GM12891 (cell line): ENCODE measurements at places on chromosomes 16 and 17.

DNA sequence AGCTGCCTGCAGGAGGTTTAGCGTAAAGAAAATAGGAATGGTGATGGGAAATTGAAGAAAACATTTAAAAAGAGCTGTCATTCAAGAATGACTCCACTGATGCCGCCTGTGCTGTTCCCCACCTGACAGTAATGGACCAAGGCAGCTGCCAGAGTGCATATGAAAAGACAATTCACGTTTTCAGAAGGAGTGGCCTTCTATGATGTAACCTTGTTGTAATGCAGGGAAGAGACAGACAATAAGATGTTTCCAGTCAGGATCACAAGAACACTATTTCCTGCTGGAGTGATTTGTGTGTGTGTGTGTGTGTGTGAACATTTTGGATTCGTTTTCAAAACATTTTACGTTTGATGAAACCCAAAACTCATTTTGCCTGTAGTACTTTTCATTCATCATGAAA lies 203.7 kb downstream of the LGALS9B start:
- no peak for DNase-seq

DNA sequence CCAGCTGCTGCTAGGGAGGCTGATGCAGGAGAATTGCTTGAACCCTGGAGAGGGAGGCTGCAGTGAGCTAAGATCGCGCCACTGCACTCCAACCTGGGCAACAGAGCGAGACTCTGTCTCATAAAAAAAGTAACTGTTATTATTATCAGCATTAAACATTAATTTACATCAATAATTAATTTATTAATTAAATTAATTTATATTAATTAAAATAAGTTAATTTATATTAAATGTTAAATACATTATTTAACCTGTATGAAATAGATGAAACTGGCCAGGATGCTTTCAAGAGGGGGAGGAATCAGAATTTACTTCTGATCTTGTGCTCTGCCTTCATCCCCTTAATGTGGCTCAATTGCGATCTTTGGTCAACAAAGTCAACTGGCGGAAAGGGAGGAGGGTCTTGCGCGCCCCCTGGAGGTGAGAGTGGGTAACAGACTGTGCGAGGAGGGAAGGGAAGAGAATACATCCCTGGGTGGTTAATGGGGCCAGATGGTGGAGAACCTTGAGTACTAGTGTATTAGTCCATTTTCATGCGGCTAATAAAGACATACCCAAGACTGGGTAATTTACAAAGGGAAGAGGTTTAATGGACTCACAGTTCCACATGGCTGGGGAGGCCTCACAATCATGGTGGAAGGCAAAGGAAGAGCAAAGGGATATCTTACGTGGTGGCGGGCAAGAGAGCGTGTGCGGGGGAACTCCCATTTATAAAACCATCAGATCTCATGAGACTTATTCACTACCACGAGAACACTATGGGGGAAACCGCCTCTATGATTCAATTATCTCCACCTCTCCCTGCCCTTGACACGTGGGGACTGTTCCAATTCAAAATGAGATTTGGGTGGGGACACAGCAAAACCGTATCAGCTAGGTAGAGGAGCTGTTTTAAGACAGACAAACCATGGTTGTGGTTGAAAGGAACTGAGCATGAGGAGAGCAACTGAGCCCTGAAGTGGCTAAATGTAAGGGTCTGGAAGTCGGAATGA lies 15.7 kb upstream of the CPPED1 start:
- DNase-seq = peak; percentile 40

DNA sequence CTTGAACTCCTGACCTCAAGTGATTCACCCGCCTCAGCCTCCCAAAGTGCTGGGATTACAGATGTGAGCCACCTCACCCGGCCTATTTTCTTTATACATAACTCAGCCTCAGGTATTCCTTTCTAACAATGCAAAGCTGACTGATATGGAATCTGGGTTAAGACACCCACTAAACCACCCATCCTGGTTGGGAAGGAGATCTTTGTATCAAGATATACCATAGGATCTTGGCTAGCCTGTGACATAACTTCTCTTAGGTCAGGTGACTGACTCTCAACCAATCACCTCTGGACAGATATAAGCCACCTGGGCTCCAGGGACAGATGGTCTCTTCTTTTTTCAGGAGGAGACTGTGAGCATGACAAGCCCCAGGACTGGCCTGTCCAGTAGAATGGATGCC lies 51.2 kb upstream of the NKD1 start:
- no peak for DNase-seq

DNA sequence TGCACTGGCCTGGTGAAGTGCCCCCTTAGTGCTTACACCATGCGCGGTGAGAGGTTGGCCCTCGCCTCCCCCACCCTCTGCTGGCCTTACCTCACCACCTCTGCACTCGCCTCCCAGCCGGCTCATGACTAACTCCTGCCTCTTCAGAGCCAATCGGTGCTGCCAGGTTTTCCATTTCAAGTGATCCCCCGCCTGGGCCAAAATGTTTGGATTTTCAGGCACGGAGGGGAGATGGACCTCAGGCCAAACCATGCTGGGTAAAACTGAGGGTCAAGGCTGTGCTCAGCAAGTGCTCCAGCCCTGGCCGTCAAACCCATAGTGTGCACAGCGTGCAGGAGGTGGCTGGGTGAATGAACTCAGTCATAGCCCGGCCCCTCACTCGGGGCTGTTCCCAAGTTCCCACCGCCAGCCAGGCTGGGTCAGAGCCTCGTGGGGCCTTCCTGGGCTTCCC lies 175.4 kb downstream of the SEC14L1 start:
- DNase-seq = no peak

GRCh38 chr16:67013823-67014633 lies 14.9 kb upstream of the CBFB start:
- DNase-seq = peak; percentile 59

DNA sequence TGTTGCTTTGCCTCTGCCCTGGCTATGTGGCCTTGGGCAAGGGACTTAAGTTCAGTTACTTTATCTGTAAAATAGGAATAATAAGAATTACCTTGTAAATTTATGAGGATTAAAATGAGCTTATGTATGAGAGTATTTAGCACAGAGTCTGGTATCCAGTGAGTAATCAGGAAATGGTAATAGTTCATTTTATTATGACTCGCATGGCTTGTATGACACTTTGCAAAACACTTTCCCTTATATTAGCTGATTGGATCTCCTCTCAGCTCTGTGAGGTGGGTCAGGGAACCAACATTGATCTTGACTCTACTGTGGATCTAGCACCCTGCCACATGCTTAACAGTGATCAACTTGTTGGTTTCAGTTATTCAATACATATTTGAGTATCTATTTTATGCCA lies 8.3 kb upstream of the CDH3 start:
- DNase-seq = no peak

- DNase-seq = no peak
Measured at GRCh38 chr17:82566129-82566960, 46.8 kb downstream of the FOXK2 start.

GRCh38 chr16:17798716-17799115 lies 328.0 kb upstream of the XYLT1 start:
- DNase-seq = no peak

DNA sequence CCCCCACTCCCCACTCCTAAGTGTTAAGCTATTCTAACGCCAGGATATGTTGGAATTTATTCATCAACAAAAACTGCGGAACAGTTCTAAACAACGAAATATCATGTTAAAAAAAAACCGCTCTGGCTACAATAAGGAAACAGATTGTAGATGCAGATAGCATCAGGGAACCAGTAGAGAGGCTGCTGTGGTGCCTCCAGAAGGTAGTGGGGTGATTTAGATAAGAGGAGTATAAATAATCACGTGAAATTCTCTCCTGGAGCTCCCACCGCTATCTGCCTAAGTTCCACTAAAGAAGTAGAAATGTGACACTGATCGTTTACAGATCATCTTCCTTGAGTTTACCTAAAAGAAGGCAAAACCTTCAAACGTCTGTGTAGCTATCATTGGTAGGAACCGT lies 8.0 kb downstream of the AHSP start:
- DNase-seq = no peak

- no peak for DNase-seq
Measured at GRCh38 chr17:74778960-74779359, 2.8 kb upstream of the NAT9 start.

GRCh38 chr17:71709271-71709890 lies 411.4 kb upstream of the SOX9 start:
- no peak for DNase-seq

DNA sequence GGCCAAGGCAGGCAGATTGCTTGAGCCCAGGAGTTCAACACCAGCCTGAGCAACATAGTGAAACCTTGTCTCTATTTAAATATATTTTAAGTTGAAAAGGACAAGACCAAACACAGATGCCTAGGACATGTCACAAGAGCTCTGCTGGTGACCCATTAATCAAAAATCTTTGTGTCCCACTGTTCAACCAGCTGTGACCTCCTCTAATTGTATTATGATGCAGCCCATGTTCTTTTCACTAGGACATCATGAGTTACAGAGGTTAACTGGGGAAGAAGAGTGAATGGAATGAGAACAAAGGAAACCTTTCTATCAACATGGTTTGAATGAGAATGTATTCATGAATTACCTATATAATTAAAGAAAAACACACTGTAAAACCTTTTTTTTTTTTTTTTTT lies 7.0 kb downstream of the EFTUD2 start:
- DNase-seq = no peak

GRCh38 chr17:4249452-4250029 lies 14.2 kb downstream of the ANKFY1 start:
- DNase-seq = peak; percentile 35

- no peak for DNase-seq
Measured at GRCh38 chr17:71980171-71980570, 140.6 kb upstream of the SOX9 start.

- DNase-seq = peak; percentile 72
Measured at GRCh38 chr16:67177743-67178699, 5.7 kb downstream of the MATCAP1 start.

GRCh38 chr17:700504-701094 lies 14.0 kb downstream of the VPS53 start:
- DNase-seq = peak; percentile 22

DNA sequence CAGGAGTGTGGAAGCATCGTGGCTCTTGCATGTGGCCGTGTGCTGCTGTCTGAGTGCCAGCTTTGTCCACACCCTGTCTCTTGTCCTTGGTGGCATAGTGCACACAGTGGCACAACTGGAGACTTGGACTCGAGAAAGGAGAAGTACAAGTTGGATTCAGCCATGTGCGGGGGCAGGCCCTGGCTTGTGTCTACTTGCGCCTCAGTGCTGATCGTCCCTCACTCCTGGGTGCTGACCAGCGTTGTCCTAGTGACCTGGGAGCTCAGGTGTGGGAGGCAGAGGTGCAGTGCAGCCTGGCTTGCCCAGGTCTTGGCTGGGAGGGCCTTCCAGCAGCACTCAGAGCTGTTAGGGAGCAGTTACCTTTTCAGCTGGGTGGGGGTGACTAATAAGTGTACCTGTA lies 20.6 kb downstream of the MPRIP start:
- no peak for DNase-seq

- DNase-seq = no peak
Measured at GRCh38 chr17:6449307-6449706, 5.1 kb downstream of the PIMREG start.

DNA sequence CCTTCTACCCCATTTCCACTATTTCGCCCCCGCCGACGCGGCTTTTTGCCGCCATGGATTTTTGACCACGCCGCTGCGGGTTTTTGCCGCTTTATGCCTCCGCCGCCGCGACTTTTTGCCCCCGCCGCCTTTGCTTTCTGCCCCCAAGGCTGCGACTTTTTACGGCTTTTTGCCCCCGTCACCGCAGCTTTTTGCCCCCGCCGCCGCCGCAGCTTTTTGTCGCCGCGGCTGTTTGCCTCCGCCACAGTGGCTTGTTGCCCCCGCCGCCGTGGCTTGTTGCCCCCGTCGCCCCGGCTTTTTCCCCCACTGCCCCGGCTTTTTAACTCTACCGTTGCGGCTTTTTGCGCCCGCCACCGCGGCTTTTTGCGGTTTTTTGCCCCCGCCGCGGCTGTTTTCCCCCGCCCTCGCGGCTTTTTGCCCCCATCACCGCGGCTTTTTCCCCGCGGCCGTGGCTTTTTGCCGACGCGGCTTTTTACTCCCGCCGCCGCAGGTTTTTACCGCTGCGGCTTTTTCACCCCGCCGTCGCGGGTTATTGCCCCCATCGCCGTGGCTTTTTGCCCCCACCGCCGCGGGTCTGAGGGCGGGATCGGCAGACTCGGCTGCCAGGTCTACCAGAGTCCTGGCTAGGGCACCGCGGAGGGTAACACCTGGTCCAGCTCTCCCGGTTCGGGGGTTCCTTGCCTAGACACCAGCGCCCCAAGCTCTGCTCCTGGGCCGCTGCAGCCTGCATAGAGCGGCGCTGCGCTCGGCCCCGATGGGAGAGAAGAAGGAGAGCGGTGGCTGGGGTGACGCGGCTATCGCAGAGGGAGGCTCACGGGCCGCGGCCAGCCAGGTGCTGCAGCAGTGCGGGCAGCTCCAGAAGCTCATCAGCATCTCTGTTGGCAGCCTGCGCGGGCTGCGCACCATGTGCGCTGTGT lies 562.7 kb upstream of the WSB1 start:
- DNase-seq = no peak

DNA sequence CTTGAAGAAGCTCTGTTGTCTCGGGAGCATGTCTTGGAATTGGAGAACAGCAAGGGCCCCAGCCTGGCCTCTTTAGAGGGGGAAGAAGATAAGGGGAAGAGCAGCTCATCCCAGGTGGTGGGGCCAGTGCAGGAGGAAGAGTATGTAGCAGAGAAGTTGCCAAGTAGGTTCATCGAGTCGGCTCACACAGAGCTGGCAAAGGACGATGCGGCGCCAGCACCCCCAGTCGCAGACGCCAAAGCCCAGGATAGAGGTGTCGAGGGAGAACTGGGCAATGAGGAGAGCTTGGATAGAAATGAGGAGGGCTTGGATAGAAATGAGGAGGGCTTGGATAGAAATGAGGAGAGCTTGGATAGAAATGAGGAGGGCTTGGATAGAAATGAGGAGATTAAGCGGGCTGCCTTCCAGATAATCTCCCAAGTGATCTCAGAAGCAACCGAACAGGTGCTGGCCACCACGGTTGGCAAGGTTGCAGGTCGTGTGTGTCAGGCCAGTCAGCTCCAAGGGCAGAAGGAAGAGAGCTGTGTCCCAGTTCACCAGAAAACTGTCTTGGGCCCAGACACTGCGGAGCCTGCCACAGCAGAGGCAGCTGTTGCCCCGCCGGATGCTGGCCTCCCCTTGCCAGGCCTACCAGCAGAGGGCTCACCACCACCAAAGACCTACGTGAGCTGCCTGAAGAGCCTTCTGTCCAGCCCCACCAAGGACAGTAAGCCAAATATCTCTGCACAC lies 21.2 kb downstream of the AKAP1 start:
- no peak for DNase-seq

DNA sequence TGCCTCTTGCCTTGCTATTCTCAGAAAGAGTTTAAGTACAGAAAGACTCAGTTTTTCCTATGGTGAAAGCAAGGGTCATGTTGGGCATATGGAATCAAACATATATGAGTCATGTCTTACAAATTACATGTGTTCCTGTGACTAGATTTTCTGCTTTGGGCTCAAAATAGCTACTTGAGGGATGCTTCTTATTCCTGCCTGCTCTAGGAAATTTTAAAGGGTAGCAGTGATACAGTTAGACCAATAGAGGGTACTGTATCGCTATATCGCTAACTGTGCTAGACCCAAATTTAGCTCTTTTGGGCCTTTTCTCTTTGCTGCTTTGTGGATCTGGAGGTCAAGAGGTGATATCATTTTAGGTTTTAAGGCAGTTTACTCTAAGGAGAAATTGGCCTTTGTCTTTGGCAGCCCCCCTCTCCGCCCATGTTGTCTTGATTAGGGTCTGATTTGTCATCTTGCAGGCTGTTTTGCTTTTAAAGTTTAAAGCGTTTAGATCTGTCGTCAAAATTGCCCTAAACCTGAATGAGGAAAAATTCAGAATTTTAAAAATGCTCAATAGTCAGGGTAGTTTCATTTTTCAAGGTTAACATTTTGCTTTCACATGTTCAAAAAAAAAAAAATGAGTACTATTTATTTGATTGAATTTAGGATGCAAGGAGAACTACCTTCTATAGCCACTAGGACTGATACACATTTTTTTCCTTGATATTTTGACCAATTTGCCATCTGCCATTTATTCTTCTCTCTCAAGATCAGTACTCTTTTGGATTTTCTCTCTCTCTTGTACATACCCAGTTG lies 8.8 kb downstream of the NFATC3 start:
- DNase-seq = no peak
